ENCODE measurements at places on chromosomes 3 and 15. TPM values are rescaled to one million over a fixed set of nuclear protein-coding genes. Genes with fewer than 3 reads are reported as not detected.

The ARHGEF26 gene
- 1.2 TPM for polyA plus RNA-seq

The CACNA2D2 gene
- polyA plus RNA-seq, result 1.1 TPM

The CCK gene
- not detected for polyA plus RNA-seq

DNA sequence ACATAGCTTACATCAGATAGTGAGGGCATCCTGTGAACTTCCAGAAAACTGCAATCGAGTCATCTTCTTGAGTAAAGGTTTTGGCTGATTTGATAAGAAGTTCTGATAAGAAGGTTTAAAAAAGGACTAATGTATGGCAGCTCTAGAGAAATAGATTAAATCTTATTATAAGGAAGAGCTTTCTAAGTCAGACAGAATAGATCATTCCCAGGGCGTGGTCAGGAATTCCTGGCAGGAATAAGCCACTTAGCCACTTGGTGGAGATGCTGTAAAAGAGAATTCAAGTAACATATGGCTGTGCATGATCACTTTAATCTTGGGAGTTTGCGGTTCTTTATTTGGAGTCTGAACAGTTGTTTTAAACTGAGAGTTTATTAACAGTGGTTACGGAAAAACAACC is 17.4 kb downstream of the PGBD4 start:
- DNase-seq, result no peak
- no peaks in the 10 kb centered on the region for H3K36me3 ChIP-seq
- no peaks in the 10 kb centered on the region for H3K4me1 ChIP-seq
- H3K4me3 ChIP-seq, result no peak overlapping the region
- H3K27me3 ChIP-seq, result no peaks in the 10 kb centered on the region

GRCh38 chr3:167450195-167450594 is 23.6 kb downstream of the SERPINI2 start:
- H3K36me3 ChIP-seq, result no peaks in the 10 kb centered on the region
- H3K4me1 ChIP-seq, result no peaks in the 10 kb centered on the region
- H3K27me3 ChIP-seq, result 0 out of 2 replicates have a peak, but pooled peaks cover 3% of the 10 kb centered on the region
- no peak overlapping the region for H3K27ac ChIP-seq

The MRPL46 gene
- polyA plus RNA-seq, result 33.8 TPM

The MUC4 gene
- polyA plus RNA-seq, result 0.07 TPM

The NOX5 gene
- 0.05 TPM for polyA plus RNA-seq

The ISL2 gene
- 3.5 TPM for polyA plus RNA-seq

DNA sequence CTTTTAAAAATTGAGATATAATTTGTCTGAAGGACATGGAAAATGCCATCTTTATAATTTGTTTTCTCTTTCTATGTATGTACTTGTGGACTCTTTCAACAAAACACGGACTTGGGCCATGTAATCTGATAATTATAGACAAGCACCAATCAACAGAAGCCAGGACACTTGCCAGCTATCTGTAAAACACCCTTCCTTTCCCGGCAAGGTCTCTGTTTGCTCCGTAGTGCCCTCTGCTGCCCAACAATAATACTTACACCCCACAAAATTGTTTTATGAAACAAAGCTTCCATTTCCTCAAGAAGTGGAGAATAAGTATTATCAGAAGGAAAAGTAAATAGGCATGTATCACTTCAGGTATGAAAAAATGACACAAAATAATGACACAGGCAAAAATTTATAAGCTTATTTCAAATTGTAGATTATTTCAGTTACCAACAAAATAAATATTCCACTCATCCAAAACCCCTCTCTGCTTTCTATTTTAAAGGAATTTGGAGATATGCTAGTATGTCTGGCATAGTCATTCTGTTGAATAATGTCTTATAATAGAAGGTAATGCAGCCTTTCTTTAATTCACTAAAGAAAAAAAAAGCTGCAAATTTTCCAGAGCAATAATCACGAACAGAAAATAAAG is 32.8 kb downstream of the MYH15 start:
- peak; percentile 38 for DNase-seq
- no peaks in the 10 kb centered on the region for H3K36me3 ChIP-seq
- H3K27me3 ChIP-seq, result no peaks in the 10 kb centered on the region
- no peak overlapping the region for H3K27ac ChIP-seq
- H3K4me1 ChIP-seq, result no peaks in the 10 kb centered on the region

The CRYGS gene
- polyA plus RNA-seq, result 2.3 TPM

The FBXL2 gene
- 13.7 TPM for polyA plus RNA-seq

DNA sequence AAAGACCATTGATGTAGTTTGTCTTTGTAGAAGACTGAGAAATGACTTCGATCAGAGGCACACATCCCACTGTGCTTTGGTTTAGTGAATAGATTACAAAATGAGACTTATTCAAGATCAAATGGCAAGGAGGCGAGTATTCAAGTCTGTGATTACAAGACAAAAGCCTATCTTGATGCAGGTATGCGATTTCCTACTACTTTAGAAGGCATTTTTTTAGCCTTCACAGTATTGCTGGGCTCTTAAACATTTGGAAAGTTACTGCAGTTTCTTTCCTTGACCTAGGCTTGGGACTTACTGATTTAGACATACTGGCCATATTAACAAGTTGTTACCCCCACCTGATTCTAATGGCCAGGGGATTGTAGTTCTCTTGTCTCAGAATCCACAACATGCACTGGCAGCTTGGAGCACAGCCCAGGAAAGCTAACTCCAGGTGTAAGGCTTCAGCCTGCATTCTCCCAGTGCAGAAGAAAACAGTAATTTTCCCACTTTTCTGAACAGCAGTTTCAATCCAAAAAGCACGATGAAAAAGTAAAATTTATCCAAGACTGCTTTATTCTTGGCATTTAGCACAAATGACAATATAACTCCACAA is 311.6 kb downstream of the EPHA6 start:
- H3K27ac ChIP-seq, result no peak overlapping the region
- H3K36me3 ChIP-seq, result no peaks in the 10 kb centered on the region
- no peaks in the 10 kb centered on the region for H3K4me1 ChIP-seq
- no peaks in the 10 kb centered on the region for H3K27me3 ChIP-seq
- no peak overlapping the region for H3K4me3 ChIP-seq

DNA sequence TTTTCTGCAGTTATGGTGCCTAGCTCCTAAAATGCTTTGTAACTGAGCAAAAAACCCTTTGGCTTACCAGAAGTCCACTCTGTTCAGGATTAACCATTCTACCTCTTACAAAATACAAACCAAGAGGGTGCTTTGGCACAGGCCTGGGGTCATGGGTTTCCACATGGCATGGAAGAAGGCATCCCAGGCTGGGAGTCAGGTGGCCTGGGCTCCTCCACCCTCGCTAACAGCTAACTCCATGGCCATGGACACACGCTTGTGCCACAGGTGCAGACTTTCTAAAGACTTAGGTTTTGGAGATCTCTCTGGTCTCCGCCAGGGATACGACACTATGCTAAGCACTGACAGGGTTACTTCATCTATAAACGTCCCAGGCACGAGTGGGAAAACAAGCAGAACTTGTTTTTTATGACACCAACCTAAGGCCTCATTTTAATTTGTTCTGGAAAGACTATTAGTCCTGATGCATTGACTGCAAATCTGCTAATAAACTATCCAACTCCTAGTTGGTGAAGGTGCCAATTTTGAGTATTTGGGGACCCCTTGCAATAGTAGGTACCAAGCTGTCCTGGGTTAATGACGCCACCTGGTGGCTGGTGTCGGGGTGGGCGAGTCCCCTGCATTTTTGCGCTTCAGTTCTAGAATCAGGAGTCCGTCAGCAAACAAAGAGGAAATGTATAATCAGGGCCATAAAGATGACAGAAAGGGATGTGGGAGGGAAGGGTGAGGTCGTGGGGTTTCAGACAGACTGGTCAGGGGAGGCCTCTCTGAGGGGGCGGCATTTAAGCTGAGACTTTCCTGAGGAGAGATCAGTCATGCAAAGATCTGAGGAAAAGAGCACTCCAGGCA is 10.3 kb upstream of the ALDH1A3 start:
- no peaks in the 10 kb centered on the region for H3K36me3 ChIP-seq
- H3K27ac ChIP-seq, result no peak overlapping the region
- H3K4me3 ChIP-seq, result no peak overlapping the region
- peak; percentile 47 for DNase-seq
- H3K4me1 ChIP-seq, result peaks cover 5% of the 10 kb centered on the region
- no peaks in the 10 kb centered on the region for H3K27me3 ChIP-seq

DNA sequence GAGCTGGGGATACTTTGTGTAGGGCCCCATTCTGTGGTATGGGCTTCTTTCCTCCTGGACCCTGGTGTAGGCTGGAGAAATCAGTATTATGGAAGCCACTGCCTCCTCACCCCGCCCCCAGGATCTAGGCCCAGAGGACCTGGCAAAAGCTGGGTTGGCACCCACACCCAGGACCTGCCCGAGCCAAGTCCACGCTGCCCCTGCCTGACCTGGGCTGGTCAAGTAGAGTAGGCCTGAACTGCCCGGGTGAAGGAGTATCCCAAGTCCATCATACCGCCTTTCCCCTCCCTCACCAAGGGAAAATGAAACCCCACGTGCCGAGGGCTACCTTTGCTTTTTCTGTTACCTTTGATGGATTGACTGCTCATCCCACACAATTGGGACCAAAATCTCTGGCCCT is 37.7 kb upstream of the TRAK1 start:
- H3K36me3 ChIP-seq, result no peaks in the 10 kb centered on the region
- no peak for DNase-seq
- H3K4me1 ChIP-seq, result peaks cover 20% of the 10 kb centered on the region

DNA sequence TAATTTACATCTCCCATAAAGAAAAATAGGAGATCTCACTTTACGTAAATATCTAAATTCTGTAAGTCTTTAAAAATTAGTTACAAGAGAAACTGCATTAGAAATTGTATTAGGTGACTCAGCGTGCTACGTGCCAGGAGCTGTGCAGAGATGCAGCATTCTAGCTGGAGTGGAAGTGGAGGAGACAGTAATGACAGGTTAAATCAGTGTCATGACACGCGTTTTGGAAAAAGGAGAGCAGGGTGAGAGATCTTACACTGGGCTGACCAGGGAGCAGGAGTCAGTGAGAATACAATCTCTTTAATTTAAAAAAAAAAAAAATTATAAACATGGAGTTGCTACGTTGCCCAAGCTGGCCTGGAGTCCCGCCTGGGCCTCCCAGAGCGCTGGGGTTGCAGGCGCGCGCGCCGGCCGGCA is 635 bp downstream of the TUBGCP5 start:
- peaks cover 5% of the 10 kb centered on the region for H3K4me1 ChIP-seq
- H3K27me3 ChIP-seq, result no peaks in the 10 kb centered on the region
- DNase-seq, result no peak
- peak overlapping the region; percentile 89 for H3K27ac ChIP-seq

GRCh38 chr15:89171136-89172072 is 50.0 kb downstream of the RLBP1 start:
- peaks cover 13% of the 10 kb centered on the region for H3K4me1 ChIP-seq
- no peak overlapping the region for H3K4me3 ChIP-seq
- peak; percentile 60 for DNase-seq
- H3K27ac ChIP-seq, result no peak overlapping the region
- H3K27me3 ChIP-seq, result no peaks in the 10 kb centered on the region

The CASR gene
- polyA plus RNA-seq, result not detected

The DNAH1 gene
- 5.1 TPM for polyA plus RNA-seq

- no peaks in the 10 kb centered on the region for H3K36me3 ChIP-seq
- no peak overlapping the region for H3K27ac ChIP-seq
- no peak for DNase-seq
- H3K27me3 ChIP-seq, result no peaks in the 10 kb centered on the region
- H3K4me3 ChIP-seq, result no peak overlapping the region
- peaks cover 5% of the 10 kb centered on the region for H3K4me1 ChIP-seq
These were observed 34.9 kb downstream of the CHDH start for GRCh38 chr3:53811143-53811927.

GRCh38 chr3:107837895-107838612 is 252.8 kb downstream of the CD47 start:
- H3K4me3 ChIP-seq, result no peak overlapping the region
- no peaks in the 10 kb centered on the region for H3K4me1 ChIP-seq
- H3K27me3 ChIP-seq, result no peaks in the 10 kb centered on the region

DNA sequence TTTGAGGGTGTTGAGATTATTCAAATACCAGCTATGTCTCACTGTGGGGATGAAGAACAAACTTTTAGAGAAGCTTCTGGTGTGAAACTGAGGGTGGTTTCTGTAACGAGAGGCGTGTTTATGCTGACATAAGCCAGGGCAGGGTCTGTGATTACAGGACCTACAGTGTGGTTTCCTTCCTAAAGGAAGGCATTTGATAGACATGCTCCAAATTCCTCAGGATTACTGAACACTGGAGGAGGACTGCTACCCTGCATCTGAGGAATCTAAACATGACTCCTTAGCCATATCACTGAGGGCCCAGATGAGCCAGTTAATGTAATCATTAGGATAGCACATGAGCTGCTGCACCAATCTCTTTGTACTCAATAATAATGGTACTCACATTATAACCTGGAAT is 328.4 kb upstream of the UMPS start:
- H3K36me3 ChIP-seq, result peaks cover 24% of the 10 kb centered on the region
- no peaks in the 10 kb centered on the region for H3K27me3 ChIP-seq
- H3K27ac ChIP-seq, result peak overlapping the region; percentile 51
- peaks cover 15% of the 10 kb centered on the region for H3K4me1 ChIP-seq
- no peak overlapping the region for H3K4me3 ChIP-seq

DNA sequence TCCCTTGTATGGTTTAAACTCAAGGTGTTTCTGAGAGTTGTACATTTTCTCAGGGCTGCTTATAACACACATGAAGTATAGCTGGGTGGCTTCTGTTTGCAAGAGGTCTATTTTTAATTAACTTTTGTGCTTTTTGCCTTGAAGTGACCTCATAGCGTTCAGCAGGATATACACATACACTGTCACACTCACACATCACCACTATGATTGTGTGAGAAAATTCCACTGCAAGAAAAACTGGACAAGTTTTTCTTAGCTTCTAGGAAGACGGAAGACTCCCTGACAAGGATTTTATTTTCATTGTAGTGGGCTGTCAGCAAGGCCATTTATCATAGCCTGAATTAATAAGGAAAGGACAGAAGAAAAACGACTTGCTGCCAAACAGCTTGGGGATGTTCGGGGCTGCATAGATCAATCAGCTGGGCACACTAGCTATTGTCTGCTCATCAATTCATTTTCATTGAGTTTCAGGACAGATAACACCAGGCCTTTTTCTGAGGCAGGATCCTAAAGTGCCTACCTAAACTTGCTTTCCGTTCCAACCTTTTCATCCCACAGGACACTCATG is 192.8 kb upstream of the CRBN start:
- H3K4me3 ChIP-seq, result no peak overlapping the region
- H3K36me3 ChIP-seq, result no peaks in the 10 kb centered on the region
- no peaks in the 10 kb centered on the region for H3K27me3 ChIP-seq
- DNase-seq, result no peak
- no peak overlapping the region for H3K27ac ChIP-seq

GRCh38 chr15:25250906-25251622 is 187.8 kb downstream of the UBE3A start:
- no peaks in the 10 kb centered on the region for H3K4me1 ChIP-seq
- no peak for DNase-seq
- no peak overlapping the region for H3K27ac ChIP-seq
- H3K4me3 ChIP-seq, result no peak overlapping the region
- no peaks in the 10 kb centered on the region for H3K27me3 ChIP-seq
